ENCODE measurements at places on chromosomes 4 and X.

GRCh38 chr4:166518776-166519175 lies 645.7 kb downstream of the TLL1 start:
- no peak for DNase-seq

GRCh38 chr4:181468451-181468850 lies 774.8 kb upstream of the TENM3 start:
- no peak for DNase-seq

DNA sequence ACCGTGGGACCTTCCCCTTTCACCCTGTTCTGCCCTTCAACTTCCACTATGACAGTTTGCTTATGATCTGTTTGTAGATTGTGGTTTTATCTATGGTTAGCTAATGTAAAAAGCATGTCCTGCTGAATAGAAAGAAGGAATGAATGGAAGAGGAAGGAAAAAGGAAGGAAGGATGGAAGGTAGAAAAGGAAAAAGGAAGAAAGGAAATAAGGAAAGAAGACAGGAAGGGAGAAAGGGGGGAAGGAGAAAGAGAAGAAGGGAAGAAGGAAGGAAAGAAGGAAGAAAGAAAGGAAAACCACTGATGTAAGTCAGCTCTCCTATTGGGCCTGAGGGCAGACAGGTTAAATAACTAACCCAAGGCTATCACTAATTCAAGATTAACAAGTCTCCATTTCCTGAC lies 319.1 kb upstream of the KLF3 start:
- DNase-seq: no peak

- DNase-seq: no peak
Measured at GRCh38 chrX:84336646-84337045, 148.6 kb upstream of the RPS6KA6 start.

DNA sequence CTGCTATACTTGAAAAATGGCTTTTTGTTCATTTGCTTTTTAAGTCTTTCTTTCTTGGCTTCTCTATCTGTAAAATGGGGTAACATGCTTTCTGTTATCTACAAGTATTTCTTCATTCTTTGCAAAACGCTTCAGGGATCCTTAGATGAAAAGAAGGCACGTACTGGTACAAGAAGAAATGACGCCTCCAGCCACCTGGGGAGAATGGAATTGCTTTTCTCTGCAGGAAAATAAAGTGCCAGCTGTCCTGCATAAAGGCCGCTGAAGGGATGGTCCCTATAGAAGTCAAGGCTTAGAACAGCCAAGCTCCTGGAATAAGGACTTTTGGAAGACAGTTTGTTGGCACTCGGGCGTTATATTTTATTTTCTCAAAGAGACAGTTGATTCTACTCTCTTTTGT lies 210.8 kb upstream of the RASGEF1B start:
- DNase-seq: no peak

DNA sequence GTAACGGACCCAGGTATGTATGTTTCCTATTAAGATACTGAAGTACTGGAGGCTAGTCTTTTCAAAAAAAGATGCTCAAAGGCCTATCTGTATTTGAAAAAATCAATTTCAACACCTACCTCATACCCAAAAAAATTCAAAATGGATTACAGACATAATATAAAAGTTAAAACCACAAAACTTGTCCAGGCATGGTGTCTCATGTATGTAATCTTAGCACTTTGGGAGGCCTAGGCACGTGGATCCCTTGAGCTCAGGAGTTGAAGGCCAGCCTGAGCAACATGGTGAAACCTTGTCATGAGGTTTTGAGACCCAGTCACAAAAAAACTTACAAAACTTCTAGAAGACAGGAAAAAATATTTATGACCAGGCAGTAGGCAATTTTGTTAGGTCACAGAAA lies 16.7 kb downstream of the RBMX start:
- DNase-seq: no peak

GRCh38 chr4:85128246-85129204 lies 162.0 kb upstream of the WDFY3 start:
- DNase-seq: no peak

GRCh38 chr4:28006021-28006420 lies 1145.4 kb downstream of the STIM2 start:
- DNase-seq: no peak

- no peak for DNase-seq
Measured at GRCh38 chrX:96176921-96177320, 507.7 kb upstream of the DIAPH2 start.

GRCh38 chr4:75892508-75892907 lies 9.7 kb downstream of the PPEF2 start:
- DNase-seq: no peak

GRCh38 chr4:6498511-6499237 lies 26.3 kb upstream of the PPP2R2C start:
- no peak for DNase-seq

- no peak for DNase-seq
Measured at GRCh38 chr4:123589301-123589700, 192.7 kb downstream of the SPRY1 start.

Measured in Caki2 (cell line).